GM23248 (cell line): ENCODE measurements at places on chromosomes 2 and 18. TPM values are rescaled to one million over a fixed set of nuclear protein-coding genes. Genes with fewer than 3 reads are reported as not detected.
A peak's percentile ranks its signal among the peaks of the same experiment; 100 is the strongest.

DNA sequence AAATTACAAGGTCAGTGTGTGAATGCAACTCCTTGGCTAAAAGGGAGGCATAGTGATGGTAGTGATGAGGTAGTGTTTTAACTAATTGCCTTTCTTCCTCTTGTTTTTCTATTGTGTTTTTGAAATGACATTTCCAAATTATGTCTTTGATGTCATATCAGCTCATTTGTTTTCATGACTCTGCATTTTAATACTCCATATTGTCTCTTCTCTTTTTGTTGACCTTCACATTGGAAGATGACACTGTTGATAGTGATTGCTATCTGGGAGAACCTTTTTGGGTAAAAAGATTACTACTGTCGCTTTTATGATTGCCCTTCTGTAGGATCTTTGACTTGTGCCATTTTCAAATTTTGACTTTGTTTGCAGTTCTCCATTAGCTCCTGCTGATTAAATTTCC lies 3.0 kb downstream of the GIGYF2 start:
- no peak overlapping the region for H3K27ac ChIP-seq
- no peaks in the 10 kb centered on the region for H3K36me3 ChIP-seq
- H3K4me1 ChIP-seq: peaks cover 29% of the 10 kb centered on the region
- H3K4me3 ChIP-seq: no peak overlapping the region

DNA sequence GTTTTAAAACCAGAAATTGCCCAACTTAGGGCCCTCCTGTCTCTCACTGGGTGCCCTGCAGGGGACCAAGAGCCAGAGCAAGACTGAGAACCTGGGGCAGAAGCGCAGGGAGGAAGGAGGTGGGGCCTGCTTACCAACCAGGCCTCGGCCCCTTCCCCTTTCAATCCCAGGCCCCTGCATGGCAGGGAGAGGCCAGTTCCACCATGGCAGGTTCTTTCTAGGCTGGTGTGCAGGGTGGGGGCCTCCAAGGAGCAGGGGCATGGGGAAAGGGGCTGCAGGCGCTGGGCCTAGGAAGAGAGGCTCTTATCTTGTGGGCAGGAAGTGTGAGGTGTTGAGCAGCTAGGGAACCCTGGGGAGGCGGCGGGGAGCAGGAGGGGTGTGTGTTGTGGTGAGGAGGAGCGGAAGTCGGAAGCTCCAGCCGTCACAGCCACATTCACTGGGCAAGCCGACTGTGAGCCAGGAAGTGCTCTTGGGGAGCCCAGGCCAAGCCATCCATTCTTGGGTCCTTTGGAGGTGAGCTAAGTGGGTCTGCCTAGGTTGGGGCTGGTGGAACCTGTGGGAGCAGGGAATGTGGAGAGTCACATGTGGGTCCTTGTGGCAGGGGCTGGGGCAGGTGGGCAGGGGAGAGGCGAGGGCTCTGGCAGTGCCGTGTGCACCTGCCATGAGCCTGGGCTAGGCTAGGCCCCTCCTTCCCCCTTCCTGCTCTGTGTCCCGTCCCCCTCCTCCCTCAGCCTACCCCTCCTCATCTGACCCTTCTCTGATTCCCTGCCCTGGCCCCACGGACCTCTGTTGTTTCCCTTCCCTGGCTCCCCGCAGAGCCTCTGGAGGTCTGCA lies at the start of gene PSD4:
Gene PSD4 (plus strand): TSS at position 430 of the 834 bp plus-strand sequence. CDS start 8,486 bp downstream, outside the sequence.
- no peaks in the 10 kb centered on the region for H3K27me3 ChIP-seq
- no peak for DNase-seq
- no peaks in the 10 kb centered on the region for H3K4me1 ChIP-seq
- no peaks in the 10 kb centered on the region for H3K36me3 ChIP-seq

GRCh38 chr2:24435391-24436316 lies 55.4 kb upstream of the NCOA1 start:
- no peaks in the 10 kb centered on the region for H3K4me1 ChIP-seq
- no peaks in the 10 kb centered on the region for H3K36me3 ChIP-seq
- no peak overlapping the region for H3K27ac ChIP-seq
- no peak overlapping the region for H3K4me3 ChIP-seq
- no peaks in the 10 kb centered on the region for H3K27me3 ChIP-seq

- no peak overlapping the region for H3K27ac ChIP-seq
- H3K27me3 ChIP-seq: peaks cover 30% of the 10 kb centered on the region; the same call in 1 of the 2 replicates
- peak; percentile 74 for DNase-seq
- H3K4me3 ChIP-seq: no peak overlapping the region
- no peaks in the 10 kb centered on the region for H3K36me3 ChIP-seq
These were observed 147.1 kb upstream of the FHL2 start for GRCh38 chr2:105545730-105546627.

- H3K4me3 ChIP-seq: no peak overlapping the region
- DNase-seq: no peak
- H3K36me3 ChIP-seq: no peaks in the 10 kb centered on the region
- peaks cover 32% of the 10 kb centered on the region for H3K4me1 ChIP-seq
- H3K27ac ChIP-seq: no peak overlapping the region
These were observed 215.8 kb upstream of the TRIB2 start for GRCh38 chr2:12500899-12501298.

DNA sequence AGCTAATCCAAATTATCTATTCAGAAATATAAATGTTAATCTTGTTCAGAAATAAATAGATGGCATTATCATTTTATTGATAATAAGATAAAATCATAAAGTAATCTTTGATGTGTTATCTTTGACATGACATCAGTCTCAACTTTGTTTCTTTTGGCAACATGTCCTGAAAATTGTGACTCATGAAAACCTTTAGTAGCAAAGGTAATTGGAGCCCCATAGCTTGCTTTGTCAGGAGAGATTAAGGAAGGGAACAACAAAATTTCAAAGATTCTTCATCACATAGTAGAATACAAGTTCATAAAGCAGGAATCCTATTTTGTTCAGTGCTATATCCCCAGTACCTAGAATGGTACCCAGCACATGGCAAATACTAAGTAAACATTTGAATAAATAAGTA lies 165.4 kb downstream of the KCNE4 start:
- no peaks in the 10 kb centered on the region for H3K36me3 ChIP-seq
- no peak overlapping the region for H3K27ac ChIP-seq
- H3K27me3 ChIP-seq: peaks cover 29% of the 10 kb centered on the region
- no peak overlapping the region for H3K4me3 ChIP-seq
- no peak for DNase-seq

DNA sequence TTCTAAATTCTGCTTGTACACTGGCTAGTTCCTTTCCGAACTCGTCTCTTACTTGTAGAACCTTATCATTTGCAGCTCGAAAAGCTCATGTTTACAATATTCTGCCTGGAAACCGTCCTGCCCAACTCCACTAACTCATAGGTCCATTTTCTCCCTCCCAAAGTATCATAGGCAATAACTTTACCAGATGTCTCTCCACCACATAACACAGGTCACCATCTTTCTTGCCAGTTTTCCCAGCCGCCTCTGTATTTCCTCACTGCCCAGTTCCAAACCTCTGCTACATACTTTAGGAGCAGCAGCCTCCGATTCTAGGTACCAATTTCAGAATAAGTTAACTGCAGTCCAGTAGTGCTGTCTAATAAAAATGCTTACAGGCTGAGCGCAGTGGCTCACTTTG lies 259.5 kb downstream of the GLI2 start:
- H3K27me3 ChIP-seq: no peaks in the 10 kb centered on the region
- no peak overlapping the region for H3K4me3 ChIP-seq
- H3K4me1 ChIP-seq: no peaks in the 10 kb centered on the region
- no peak overlapping the region for H3K27ac ChIP-seq

- DNase-seq: no peak
- H3K27ac ChIP-seq: no peak overlapping the region
- H3K4me1 ChIP-seq: no peaks in the 10 kb centered on the region
- no peak overlapping the region for H3K4me3 ChIP-seq
- H3K27me3 ChIP-seq: no peaks in the 10 kb centered on the region
These were observed 32.4 kb downstream of the FIGN start for GRCh38 chr2:163703386-163703785.

DNA sequence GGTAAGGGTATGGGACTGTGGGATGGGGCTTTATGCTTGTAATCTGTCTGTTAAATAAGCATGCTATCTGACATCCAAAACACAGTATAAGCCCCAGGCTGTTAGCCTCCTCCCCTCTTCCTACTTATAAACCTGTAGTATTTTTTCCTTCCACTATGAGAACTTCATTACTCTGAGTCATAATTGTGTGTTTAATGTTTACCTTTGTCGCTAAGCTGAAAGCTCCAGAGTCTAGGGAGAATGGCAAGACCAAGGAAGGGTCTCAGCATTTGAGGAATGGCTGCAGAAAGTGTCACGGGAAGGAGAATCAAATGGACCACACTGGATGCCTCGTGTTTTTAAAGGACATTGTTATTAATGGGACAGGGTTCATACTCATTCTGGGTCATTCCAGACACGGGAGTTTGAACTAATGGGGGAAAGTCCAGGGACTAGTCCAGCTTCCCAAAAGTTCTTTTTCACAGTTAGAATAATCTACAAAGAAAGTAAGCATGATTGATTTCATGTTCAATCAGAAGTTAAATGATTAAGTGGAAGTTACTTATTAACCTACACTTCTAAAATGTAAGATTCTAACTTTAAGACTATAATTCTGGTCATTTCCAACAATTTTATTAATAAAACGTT lies 292.2 kb downstream of the AFF3 start:
- DNase-seq: no peak
- H3K4me1 ChIP-seq: no peaks in the 10 kb centered on the region
- no peak overlapping the region for H3K27ac ChIP-seq
- H3K27me3 ChIP-seq: no peaks in the 10 kb centered on the region
- no peak overlapping the region for H3K4me3 ChIP-seq

DNA sequence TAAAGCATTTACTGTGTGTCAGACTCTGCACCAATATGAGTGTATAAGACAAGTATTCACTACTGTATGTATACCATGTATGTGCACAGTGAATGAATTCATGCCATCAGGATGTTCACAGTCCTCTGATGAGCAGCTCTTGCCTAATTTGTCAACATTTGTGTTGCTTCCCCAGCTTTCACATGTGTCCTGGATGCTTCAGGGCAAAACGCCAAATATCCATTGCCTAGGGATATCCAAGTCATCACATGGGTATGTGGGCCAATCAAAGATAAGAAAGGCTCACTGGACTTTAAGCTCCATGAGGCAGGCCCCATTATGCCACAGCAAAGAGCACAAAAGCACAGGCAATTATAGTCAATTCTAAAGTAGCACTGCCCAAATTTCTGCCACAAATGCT lies 134.2 kb upstream of the CHAC2 start:
- no peak overlapping the region for H3K4me3 ChIP-seq
- H3K27ac ChIP-seq: no peak overlapping the region
- no peaks in the 10 kb centered on the region for H3K4me1 ChIP-seq
- no peaks in the 10 kb centered on the region for H3K27me3 ChIP-seq
- no peaks in the 10 kb centered on the region for H3K36me3 ChIP-seq
- DNase-seq: peak; percentile 10

- H3K27me3 ChIP-seq: no peaks in the 10 kb centered on the region
- no peaks in the 10 kb centered on the region for H3K36me3 ChIP-seq
These were observed 5.6 kb downstream of the PKDCC start for GRCh38 chr2:42053482-42053790.

- H3K36me3 ChIP-seq: 0 out of 2 replicates have a peak, but pooled peaks cover 5% of the 10 kb centered on the region
- peak overlapping the region; percentile 37; the same call in 1 of the 2 replicates for H3K27ac ChIP-seq
- H3K27me3 ChIP-seq: no peaks in the 10 kb centered on the region
- DNase-seq: peak; percentile 50
These were observed 196.6 kb downstream of the NBAS start for GRCh38 chr2:15364561-15364960.

GRCh38 chr2:12716032-12716281 lies 779 bp upstream of the TRIB2 start:
- peak overlapping the region; percentile 98 for H3K4me3 ChIP-seq
- H3K27ac ChIP-seq: peak overlapping the region; percentile 50
- H3K4me1 ChIP-seq: peaks cover 30% of the 10 kb centered on the region
- no peaks in the 10 kb centered on the region for H3K36me3 ChIP-seq
- no peaks in the 10 kb centered on the region for H3K27me3 ChIP-seq

- no peaks in the 10 kb centered on the region for H3K36me3 ChIP-seq
- no peak overlapping the region for H3K4me3 ChIP-seq
- DNase-seq: no peak
- H3K4me1 ChIP-seq: no peaks in the 10 kb centered on the region
These were observed 332.2 kb downstream of the EIPR1 start for GRCh38 chr2:3045318-3045921.

WNT10A gene
- not detected in 2 replicates for polyA plus RNA-seq

UGT1A7 gene
- not detected in 2 replicates for polyA plus RNA-seq

SRD5A2 gene
- not detected in 2 replicates for polyA plus RNA-seq

SIX2 gene
- polyA plus RNA-seq: 0.19 and 0.22 TPM in 2 replicates

PLB1 gene
- polyA plus RNA-seq: 0.25 and 0.44 TPM in 2 replicates

UBE2F gene
- 121 and 129 TPM in 2 replicates for polyA plus RNA-seq

TEKT4 gene
- not detected in 2 replicates for polyA plus RNA-seq

LRATD1 gene
- 0.86 and 1.3 TPM in 2 replicates for polyA plus RNA-seq

AMER3 gene
- polyA plus RNA-seq: not detected in 2 replicates

OSR1 gene
- 21.1 and 22.7 TPM in 2 replicates for polyA plus RNA-seq

IL36RN gene
- not detected in 2 replicates for polyA plus RNA-seq

ASB18 gene
- not detected in 2 replicates for polyA plus RNA-seq
